ENCODE measurements at places on chromosomes 4 and X.

DNA sequence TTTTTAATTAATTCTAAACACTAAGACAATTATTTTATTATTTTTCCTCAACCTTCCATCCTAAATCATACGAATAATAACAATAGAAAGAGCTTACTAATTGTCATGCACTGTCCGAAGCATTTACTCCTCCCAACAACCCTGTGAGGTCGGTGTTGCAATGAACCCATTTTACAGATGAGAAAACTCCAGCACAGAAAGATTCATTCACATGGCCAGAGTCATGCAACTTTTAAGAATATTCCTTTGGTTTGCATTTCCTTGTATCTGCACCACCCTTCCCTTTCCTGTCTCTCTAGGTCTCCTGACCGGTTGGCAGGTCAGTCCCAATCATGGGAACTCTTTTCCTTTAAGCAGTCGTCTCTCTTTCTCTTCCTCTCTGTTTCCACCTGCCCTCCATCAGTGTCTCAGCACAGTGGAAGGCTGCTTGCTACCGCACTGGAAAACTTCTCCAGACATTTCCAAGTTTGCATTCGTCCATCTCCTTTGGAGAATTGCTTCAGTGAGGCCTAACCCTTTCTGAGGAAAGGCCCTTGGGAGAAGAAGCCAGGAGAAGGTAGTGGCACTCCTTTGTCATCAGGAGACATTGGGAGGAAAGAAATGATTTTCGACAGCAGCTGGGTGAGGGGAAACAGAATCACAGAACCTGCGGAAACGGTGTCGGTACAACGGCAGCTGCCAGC, 1.9 kb upstream of the TMSB4X start:
- no peak for DNase-seq

DNA sequence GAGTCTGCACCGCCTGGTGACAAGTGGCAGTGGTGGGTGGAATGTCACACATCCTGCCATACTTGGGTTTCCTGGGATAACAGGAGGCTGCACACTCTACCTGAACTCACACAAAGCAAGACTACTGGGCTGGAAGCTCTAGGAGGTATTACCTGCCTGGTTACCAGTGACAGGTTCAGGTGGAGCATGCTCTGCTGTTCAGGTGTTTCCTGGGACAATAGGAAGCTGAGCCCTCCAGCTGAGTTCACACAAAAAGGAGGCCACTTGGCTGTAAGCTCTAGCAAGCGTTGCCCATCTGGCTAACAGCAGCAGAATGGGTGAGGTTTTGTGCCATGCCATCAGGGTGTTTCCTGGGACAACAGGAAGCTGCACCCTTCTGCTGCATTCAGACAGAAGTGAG, 17.4 kb upstream of the UGT2B7 start:
- no peak for DNase-seq

DNA sequence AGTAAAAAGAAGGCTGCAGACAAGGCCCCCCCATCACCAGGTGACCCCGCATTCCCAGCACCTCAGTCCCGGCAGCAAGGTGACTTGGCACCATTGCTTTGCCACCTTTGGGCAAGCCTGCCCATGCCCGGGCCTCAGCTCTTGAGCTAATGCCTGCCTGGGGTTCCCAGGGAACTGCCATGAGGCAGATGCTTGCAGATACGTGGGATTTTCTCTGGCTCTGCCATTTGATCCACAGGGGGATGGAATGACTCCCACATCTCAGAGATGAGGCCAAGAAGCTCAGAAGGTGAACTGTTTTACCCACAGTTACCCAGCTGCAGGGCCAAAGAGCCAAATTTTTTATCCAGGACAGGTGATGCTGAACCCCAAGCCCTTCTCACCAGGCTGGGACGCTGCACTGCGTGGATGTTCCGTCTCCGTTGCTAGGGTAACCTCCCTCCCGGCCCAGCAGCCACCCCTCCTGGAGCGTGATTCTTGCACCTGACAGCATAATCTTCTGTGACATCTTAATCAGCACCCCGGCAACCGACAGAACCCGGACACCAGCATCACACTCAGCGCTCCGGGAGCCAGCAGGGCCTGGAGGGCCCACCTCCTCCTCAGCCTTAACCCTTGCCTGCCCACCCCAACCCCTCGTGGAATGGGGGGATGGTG, 15.7 kb upstream of the MSX1 start:
- DNase-seq, result no peak

DNA sequence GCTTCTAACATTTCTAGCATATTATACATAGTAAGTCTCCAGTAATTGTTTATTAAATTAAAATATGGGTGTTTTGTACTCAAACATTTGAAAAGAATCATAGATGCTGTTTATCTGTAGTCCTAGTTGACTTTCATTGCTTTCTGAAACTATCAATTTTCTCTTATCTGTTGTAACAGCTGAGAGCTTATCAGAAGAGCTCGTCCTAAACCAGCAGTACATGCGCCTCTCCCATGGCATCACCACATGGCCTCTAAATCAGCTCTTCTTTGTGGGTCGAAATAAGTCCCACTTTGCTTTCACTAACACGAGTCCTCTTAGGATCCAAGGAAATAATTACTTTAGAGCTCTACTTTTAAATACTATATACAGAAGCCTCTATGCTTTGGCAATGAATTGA, 55.1 kb downstream of the PPP3CA start:
- no peak for DNase-seq

DNA sequence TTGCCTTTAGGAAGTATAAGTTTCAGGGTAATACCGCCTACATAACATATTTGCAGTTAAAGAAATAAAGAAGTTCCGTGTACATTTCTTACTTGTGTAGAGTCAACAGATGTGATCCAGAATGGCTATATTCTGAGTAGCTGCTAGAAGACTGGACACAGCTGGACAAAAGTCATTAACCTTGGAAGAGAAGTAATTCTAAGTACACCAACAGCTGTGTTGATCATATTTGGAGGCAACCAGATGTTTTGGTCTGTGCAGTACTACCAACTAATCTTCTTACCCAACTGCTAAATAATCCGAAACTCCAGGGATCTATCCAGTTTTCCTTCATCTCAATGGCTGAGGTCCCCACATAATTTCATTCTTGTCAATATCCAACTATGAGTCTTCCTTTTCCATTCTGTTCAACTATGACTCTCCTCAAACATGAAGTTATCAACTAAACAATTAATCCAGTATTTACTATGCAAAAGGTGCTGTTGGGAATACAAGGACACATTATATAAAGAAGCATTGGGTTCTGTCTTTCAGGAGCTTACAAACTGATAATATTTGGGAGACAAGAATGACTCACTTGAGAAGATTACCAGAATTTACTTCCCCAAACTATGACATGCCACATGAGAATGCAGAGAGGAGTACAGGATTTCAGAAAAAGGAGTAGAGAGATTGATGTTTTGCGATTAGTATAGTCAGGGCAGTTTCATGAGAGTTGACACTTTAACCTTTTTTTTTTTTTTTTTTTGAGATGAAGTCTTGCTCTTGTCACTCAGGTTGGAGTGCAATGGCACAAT, 78.2 kb downstream of the COL4A6 start:
- no peak for DNase-seq

DNA sequence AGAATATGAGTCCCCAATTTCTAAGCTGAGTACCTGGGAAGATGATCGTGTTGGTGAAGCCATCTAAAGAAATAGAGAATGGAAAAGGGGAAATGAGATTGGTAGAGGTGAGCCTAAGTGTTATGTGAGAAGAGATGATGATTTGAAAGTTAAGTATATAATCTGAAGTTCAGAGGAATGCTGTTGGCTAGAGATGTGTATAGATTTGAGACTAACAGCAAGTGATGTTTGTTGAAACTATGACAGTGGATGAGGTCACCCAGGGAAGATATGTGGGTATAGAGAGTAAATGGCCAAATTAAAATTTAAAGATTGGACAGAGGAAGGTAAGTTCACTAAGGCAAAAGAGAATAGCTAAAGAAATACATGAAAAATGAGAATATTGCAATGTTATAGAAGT, 324.2 kb downstream of the MAPK10 start:
- no peak for DNase-seq

GRCh38 chrX:16868920-16869319, 1.2 kb downstream of the RBBP7 start:
- DNase-seq, result no peak

DNA sequence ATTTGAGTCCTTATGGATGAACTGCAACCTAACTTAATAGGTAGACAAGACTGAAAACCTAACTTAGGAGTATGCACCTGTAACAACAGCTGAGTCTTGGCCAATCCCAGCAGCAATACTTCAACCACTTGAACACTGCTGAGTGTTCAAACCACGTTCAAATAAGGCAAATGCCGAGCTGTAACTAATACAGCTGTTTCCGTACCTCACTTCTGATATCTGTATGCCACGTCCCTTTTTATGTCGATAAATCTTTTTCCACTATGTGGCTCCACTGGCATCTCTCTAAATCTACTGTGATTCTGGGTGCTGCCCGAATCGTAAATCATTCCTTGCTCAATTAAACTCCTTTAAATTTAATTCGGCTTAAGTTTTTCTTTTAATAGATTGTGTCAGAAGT, 459.7 kb downstream of the INPP4B start:
- DNase-seq, result no peak

DNA sequence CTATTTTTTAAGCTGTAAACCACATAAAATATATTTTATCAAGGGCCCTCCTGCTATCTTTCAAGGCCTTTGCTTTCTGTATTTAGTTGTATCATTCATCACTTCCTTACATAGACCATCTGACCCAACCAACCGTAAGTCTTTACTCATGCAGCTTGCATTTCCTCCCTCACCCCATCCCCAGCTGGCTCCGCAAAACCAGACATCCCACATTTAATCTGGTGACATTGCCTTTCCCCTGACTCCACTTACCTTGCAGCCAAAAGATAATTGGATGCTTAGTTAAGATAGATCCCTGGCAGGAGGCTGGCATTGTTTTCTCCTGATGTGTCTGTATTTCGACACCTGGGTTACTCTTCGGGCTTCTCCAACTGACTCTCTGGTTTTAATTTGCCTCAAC, 183.7 kb upstream of the LDB2 start:
- no peak for DNase-seq

DNA sequence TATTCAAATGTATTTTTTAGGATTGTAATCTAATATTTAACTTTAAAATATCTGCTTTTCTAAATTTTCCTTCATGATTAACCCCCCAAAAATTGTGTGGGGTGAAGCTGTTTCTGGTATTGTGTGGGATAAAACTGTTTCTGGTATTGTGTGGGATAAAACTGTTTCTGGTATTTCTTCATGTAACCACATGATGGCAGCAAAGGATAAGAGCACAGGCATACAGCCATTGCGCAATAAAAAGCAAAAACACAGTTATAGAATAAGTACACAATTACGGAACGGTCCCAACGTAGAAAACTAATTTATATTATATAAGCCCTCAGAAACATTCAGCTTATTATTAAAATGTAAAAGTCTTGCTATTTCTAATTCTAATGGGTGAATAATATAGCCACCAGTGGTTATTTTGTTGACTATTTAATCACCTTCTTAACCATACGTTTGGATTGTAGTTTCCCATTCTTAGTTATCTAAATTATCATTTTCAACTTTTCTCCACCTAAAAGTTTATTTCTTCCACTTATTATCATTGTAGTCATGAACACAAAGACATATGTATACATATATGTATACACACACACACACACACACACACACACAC, 333.9 kb upstream of the FSTL5 start:
- DNase-seq, result no peak

DNA sequence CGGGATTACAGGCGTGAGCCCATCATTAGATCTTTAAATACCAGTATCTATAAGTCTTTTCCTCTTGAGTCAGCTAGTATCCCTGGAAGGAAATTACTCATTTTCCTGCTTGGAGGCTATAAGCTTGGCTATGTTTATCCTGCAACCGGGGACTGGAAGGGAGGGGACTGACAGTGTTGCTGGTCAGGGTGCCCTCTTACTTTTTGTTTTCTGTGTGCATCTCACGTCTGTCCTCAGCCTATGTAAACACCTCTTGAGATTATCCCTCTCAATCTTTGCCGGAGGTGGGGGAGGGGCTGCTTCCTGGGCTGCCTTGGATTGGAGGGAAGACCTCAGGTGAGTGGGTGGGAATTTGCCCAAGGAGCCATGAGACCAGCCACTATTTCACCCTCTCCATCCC, 37.0 kb downstream of the HTT start:
- no peak for DNase-seq

DNA sequence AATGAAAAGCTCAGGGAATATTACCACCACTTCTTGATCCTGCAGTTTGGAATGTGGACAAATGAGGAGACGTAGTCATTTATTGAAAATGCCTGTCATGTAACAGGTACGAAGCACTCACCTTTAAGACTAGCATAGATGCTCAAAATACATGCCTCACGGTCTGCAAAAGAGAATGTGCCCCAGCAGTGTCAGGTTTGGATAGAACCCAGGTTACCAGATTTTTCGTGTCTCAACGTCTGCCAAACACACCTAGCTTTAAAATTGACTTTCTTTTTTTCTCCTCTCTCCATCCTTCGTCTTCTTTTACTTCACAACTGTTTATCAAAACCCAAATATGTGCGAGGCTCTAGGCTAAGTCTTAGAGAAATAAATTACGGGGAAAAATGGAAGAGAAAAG, 606.8 kb upstream of the ATOH1 start:
- no peak for DNase-seq

DNA sequence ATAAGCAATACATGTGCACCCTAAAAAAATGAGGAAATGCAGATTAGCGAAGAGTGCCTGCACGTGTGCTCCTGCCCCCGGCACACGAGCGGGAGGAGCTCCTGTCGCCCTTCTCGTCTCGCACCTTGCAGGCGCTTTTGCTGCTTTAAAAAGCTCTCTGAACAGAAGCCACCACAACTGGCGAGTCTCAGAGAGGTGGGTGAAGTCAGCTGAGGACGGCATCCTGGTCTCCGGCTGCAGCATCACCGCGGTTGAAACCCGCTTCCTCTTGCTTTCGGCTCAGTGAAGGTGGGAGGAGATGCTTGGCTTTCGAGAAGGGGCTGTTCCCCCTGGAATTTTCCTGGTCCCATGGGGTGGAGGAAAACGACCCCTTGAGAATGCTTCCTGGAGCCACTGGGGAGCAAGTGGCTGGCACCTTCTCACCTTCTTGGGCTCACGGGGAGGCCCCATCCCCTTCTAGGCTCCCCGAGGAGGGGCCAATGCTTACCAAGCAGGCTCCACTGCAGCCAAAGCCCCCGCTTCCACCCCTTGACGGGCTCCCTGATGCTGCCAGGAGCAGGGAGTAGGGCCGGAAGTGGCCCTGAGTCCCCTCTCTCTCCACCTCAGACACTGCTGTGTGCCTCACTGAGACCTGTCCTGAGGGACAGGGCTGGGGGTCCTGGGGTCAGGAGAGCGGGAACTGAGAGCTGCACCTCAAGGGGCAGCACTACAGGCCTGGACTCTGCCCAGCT, 29.2 kb upstream of the MXD4 start:
- no peak for DNase-seq

GRCh38 chr4:55781812-55782211, 37.8 kb upstream of the EXOC1L start:
- no peak for DNase-seq

DNA sequence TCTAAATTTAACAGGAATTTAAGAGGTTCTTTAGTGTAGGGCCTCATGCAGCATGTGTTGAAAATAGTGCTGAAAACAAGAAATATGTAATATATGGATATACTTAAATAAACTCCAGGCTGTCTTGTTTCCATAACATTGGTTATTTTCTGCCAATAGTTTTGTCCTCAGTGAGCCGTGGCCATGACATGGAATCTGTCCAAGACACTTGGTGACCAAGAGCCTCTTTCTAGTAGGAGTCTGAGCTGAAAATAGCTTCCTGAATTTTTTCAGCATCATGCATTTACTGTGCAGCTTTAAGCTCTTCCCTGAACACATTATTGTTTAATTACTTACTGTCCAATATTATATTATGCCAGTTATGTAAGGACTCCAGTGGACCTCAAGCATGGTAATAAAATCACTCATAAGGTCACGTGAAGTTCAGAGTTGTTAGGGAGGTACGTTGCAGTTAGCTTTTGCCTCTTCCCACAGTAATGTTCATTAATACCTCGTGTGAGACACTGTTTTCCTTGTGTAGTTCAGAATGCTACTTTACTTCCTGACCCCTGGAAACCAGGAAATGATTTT, 488.2 kb downstream of the GRID2 start:
- DNase-seq, result no peak
